Caki2 (cell line): ENCODE measurements at places on chromosomes 1 and 21.

DNA sequence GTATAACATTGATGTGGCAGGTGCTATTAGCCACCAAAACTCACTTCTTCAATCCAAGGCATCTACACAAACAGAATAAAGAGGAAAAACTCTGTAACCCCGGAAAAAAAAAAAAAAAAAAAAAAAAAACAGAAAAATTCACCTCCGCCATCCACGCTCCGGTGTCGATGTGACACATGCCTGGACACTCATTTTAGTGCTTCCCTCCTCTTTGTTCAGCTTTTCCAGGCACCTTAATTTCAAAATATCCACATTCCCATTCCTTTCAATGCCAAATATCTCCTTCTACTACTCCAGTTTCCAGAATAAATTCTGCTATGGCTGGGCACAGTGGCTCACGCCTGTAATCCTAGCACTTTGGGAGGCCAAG is 5.8 kb upstream of the RERE start:
- DNase-seq, result peak; percentile 34

DNA sequence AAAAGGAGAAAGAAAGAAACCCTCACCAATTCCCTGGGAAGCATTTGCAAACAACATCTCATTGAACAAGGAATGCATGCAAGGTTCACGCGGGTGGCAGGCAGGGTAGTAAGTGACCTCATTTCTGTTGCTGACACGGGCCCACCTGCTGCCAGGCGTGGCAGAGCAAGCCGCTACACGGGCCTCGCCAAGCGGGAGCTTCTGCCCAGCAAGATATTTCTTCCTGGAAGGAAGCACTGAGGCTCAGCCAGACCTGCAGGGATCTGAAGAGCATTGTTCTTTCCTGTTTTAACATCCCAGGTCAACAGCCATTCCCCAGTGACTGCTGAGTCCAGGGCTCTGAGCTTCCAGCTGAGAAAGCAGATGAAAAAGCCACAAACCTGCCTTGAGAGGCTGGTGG is 91.9 kb upstream of the IGSF21 start:
- no peak for DNase-seq

DNA sequence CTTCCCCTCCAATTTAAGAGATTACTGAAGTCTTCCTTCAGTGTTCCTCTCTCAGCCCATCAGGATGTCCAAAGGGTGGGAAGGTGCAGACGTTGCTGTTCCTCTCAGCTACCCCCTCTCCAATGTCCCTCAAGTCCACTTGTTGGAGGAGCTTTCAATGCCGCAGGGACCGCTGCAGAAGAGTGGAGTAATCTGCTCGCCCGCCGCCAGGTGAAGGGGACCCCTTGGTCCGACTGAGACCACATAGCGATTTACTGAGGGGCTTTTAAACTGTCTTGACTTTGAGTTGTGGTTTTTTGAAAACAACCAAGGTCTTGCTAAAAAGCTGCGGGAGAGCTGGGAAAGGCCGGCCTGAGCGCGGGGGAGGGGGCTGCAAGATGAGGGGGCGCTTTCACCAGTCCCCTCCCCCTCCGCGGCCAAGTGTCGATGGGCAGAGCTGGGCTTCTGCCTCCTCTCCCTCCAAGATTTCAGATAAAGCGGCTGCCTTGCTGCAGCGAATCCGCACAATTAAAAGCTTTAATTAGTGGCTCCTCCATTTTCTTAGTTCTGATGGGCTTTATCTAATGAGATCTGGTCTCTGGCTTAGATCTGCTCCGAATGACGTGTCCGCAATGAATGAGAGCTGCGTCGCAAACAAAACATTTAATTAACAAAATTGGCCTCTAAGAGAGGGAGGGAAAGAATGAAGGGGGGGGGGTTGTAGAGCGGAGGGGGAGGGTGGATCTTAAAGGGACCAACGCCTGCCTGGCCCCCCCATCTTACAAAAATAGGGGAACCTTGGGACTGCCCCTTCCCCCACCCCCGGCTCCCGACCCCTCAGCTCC is 5.9 kb downstream of the LMO4 start:
- DNase-seq, result no peak

GRCh38 chr21:42809577-42810475 is 69.5 kb downstream of the WDR4 start:
- DNase-seq, result no peak

DNA sequence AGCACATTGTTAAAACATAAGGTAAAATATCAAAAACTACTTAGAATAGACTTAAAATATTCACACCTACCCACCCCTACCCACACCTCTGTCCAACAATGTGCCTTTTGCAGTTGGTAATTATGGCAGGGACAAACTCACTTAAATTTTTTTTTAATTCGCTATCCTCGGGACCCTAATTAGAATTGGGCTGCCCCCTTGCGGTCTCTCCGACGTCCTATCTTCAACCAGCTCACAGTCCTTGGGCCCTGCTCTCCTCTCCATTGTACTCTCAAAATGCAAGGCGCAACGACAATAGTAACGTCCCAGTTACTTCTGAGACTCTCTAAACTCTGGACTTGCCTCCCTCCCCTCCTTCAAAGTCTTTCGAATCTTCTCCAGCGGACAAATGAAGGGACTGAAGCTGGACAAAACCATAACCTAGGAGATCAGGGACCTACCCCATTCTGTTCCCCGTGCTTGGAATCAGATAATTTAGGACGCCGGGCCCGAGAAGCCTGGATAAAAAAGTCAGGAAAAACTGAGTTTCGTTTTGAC is 1.1 kb upstream of the CIART start:
- DNase-seq, result peak; percentile 70
